NB4 (cell line): ENCODE measurements at places on chromosomes 5 and 9.

DNA sequence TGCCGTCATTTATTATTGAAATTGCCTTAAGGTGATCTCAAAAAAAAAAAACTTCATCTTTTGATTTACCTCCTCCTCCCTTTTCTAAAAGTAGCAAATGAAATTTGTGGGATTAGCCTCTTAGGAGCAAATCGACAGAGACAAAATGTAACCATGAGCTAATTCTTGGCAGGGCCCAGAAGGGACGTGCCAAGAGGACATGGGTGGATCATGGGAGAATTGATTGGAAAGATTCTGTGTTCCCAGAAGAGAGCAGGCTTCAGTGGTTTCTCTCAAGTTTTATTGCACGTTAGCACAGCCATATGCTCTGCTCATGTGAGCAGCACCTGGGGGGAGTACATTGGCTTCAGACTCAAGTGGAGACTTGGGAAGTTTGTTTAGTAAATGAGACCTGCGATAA lies 394.6 kb downstream of the ELAVL2 start:
- DNase-seq = no peak

DNA sequence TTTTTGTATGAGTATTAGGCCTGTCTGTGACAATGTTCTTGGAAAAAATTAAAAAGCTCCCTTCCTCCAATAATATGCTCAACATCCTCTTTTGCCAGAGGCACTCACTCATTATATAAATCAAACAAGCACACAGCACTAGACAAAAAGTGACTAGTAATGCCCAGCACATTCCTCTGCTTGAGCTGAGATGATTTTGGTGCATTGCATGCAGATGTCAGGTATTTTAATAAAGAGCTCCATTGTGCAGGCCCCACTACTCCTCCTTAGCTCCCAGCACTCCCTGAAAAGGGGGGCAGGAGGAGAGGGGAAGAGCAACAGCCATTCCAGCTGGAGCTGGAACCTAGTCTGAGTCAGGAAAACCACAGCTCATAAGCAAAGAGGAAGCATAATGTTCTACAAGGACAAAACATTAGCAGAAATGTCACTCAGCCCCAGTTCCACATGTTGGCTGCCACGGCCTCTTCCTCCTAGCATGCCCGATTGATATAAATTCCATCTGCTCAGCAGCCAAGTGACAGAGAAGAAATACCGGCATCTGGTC lies 348.5 kb downstream of the BNC2 start:
- peak; percentile 86 for DNase-seq

GRCh38 chr9:28735738-28736342 lies 1162.6 kb upstream of the C9orf72 start:
- no peak for DNase-seq

DNA sequence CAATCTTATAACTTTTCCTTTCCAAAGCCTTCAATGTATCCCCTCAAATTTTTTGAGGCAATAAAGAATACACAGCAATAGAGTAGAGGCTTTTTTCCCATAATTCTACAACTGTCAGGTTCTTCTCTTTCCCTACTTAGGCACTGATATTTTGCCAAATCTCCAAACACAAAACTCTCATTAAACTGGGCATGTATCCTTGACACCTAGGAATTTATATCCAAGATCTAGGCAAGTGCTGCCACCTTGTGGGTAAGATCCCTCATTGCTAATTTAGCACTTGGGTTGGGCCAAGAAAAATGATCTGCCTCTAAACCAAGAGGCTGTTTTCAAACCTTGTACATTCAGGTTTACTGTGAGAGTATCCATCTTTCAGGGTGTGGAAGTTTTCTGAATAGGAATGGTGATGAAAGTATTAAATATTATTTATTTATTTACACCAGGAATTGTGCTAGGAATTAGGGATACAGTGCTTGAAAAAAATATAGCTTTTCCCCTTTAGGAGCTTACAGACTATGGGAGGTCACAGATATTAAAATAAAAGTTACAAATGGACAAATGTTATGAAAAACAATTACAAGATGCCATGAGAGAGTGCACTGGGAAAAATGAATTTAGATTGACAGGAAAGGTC lies 17.6 kb downstream of the TSTD2 start:
- peak; percentile 67 for DNase-seq

GRCh38 chr5:179227229-179227579 lies 118.1 kb downstream of the ADAMTS2 start:
- no peak for DNase-seq

GRCh38 chr5:53820802-53821171 lies 260.3 kb downstream of the NDUFS4 start:
- no peak for DNase-seq

DNA sequence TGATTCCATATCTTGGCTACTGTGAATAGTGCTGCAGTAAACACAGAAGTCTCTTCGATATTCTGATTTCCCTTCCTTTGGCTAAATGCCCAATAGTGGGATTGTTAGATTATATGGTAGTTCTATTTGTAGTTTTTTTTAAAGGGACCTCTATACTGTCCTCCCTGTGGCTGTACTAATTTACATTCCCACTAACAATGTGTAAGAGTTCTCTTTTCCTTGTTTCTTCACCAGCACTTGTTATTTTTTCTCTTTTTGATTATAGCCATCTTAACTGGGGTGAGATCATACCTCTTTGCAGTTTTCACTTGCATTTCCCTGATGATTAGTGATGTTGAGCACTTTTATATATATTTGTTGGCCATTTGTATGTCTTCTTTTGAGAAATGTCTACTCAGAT lies 102.0 kb downstream of the CARTPT start:
- DNase-seq = no peak

- DNase-seq = no peak
Measured at GRCh38 chr5:59597690-59598546, 295.6 kb downstream of the PDE4D start.

DNA sequence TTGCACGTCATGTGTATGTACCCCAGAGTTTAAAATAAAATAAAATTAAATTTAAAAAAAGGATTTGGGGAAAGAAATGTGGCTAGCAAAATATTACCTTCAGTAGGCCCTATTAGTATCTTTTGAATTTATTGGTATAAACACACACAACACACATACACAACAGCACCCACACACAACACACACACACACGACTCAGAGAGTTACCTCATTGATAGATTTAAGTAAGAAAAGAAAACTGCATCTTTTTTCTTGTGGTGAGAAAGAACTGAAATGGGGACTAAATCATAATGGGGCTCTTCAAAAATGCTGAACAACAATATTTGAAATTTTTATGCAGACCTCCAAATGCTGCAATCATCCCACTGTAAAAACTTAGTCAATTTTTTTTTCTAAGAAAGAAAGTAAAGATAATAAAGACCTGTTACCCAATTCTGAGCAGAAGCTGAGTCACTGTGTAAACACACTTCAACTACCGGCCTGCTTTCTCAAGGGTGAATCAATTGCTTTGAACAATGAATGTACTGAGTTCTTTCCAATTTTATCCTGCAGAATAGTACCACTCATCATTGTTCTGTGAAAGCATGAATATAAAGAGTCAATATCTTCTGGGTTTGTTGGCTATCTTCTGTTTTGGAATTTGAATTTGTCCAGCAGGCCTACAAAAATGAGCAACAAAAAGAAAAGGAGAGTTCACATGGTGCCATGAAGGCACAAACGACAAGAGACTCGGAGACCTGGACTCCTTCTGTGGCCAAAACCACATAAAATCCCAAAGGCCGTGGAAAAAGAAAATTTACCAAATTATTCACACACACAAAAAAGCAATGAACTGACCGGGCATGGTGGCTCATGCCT lies 57.9 kb upstream of the CCNG1 start:
- peak; percentile 74 for DNase-seq

DNA sequence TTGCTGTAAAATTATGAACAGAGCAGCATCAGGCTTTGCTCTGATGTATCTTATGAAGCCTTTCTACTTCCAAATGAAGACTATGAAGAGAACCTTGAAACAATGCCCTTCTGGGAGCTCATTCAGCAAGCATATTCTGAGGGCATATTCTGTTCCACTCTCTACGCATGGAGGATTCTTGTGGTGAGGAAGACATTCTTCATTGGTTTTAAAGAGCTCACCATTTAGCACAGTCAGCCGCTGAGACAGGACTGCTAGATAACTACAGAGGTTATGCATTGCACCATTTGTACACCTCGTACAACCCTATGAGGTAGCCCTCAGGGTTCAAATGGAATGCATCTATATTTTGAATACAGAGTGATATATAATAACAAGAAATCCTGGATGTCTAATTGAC lies 61.0 kb downstream of the INVS start:
- DNase-seq = no peak

GRCh38 chr9:109317979-109318741 lies 2.7 kb downstream of the EPB41L4B start:
- no peak for DNase-seq

- no peak for DNase-seq
Measured at GRCh38 chr5:112636751-112637150, 100.9 kb upstream of the APC start.

- DNase-seq = no peak
Measured at GRCh38 chr9:123536455-123536868, 180.5 kb downstream of the CRB2 start.

- no peak for DNase-seq
Measured at GRCh38 chr5:67085616-67086015, 111.0 kb downstream of the CD180 start.

- DNase-seq = peak; percentile 71
Measured at GRCh38 chr5:159286420-159287035, 23.4 kb downstream of the UBLCP1 start.

- no peak for DNase-seq
Measured at GRCh38 chr9:23774266-23774665, 51.8 kb downstream of the ELAVL2 start.
